Activated B cell treated with CpG ODN at 0.5 μM for 24 hours (primary cell): ENCODE measurements at places on chromosomes 12 and 14.

DNA sequence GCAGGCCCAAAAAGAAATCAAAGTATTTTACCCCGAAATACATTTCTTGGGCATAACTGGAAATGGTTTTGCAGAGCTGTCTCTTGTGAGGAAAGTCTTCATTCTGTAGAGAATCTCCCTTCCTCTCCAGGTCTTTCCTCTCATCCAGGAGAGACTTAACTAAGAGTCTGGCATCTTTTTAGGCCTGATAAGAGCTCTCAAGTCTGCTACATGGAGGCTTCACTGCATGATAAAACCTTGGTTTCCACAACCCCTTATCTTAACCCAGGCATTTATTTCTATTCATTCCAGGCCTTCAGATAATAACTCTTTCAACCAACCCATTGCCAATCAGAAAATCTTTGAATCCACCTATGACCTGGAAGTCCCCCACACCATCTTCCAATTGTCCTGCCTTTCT is 41.1 kb upstream of the LRRK2 start:
- H3K4me3 ChIP-seq = no peak overlapping the region
- no peaks in the 10 kb centered on the region for H3K36me3 ChIP-seq
- H3K27me3 ChIP-seq = no peaks in the 10 kb centered on the region
- no peak for DNase-seq

GRCh38 chr14:67079846-67080245 is 109.4 kb upstream of the GARIN2 start:
- H3K4me1 ChIP-seq = no peaks in the 10 kb centered on the region
- no peak for DNase-seq
- H3K4me3 ChIP-seq = no peak overlapping the region
- H3K36me3 ChIP-seq = peaks cover 5% of the 10 kb centered on the region
- H3K27me3 ChIP-seq = no peaks in the 10 kb centered on the region

- peaks cover 55% of the 10 kb centered on the region for H3K4me1 ChIP-seq
- no peak for DNase-seq
- no peaks in the 10 kb centered on the region for H3K27me3 ChIP-seq
- peak overlapping the region; percentile 2 for H3K4me3 ChIP-seq
Observed at GRCh38 chr14:50524060-50524459, 8.3 kb downstream of the MAP4K5 start.

DNA sequence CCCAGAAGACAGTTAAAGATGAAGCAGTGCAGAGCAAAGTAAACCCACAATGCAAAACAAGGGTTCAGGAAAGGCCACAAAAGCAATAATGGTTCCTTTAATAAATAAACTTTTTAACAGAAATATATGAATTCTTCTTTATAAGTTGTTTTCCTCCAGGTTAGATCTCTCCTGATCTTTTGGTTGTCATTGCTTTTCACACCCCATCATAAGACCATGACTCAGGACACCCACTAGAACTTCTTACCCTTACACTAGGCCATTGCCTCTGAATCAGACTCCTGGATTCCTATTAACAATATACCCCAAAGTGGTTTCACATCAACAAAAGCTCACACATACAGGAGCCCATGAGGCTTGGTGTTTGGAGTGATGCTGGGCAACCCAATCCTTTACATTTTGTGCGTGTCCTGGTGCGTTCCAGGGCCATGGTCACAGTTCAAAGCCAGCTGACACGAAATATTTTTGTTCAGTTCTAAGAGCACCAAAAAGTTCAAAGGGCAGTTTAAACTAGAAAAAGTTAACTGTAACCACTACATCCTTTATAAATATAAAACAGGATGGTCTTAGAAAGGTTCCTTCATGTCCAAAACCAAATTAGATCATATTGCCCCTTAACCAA is 187.0 kb downstream of the EPS8 start:
- H3K27me3 ChIP-seq = no peaks in the 10 kb centered on the region
- peaks cover 8% of the 10 kb centered on the region for H3K36me3 ChIP-seq
- DNase-seq = no peak
- H3K4me1 ChIP-seq = no peaks in the 10 kb centered on the region

GRCh38 chr14:23561259-23561658 is 5.2 kb downstream of the THTPA start:
- no peaks in the 10 kb centered on the region for H3K27me3 ChIP-seq
- H3K27ac ChIP-seq = no peak overlapping the region
- peaks cover 71% of the 10 kb centered on the region for H3K36me3 ChIP-seq
- no peak for DNase-seq
